Fibroblast of the conjunctiva (primary cell): ENCODE measurements at places on chromosomes 5 and 9.

- no peak for DNase-seq
Observed at GRCh38 chr5:43427306-43427705, 15.1 kb upstream of the CCL28 start.

DNA sequence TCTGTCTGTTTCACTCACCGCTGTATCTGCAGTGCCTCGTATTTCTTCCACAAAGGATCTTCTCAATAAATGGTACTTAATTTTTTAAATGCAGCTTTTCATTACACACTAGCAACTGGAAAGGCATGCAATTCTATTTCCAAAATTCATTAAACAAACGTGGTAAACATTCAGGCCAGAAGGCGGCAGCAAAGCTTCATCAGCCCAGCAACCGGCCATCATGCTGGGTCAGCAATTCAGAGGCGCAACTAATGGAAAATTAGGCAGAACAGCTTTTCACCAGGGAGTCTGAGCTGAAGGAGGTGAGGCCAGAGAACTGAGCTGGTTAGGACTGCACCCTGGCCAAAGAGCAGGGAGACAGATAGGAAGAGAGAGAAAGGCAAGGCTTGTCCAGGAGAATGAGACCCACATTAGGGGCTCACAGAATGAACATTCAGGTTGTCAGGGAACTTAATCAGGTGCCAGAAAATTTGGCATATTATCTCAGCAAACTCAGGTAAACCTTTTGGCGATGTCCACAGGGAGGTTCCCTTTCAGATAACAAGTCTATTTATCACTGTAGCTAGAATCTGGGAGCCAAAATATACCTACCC, 17.7 kb upstream of the RNF180 start:
- peak; percentile 21 for DNase-seq

DNA sequence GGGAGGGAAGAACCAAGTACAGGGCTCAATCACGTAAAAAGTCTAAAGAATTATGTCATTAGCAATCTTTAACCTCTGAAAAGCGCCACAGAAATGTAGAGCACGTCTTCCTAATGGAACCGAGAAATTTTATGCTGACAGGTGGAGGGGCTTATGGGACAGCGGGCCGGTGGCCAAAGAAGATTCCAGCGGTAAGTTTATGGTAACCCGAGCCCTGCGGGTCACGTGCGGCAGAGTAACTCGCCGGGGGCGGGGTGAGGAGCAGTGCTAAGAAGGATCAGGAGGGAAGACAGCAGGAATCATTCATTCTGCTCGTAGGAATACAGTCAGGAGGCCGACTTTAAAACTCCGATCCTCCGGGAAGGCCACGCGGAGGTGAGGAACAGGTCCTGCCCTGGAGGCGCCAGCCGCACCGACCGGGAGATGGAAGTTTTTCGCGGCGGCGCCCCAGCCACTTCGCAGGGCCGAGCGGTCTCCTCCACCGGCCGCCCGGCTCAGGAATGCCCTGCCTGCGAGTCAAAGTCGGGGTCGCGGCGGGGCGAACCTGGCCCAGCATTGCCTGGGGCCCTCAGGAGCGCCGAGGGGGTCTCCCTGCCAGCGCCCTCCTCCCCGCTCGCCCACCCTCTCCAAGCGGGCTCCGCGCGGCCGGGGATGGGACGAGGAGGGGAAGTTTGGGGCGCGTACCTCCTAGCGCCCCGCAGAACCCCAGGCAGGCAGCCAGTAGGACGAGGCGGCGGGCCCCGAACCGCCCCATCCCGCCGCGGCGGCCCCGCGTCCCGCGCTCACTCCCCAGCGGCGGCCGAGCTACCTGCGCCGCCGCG, 101.8 kb downstream of the ESM1 start:
- no peak for DNase-seq

GRCh38 chr9:126392662-126393371, 66.2 kb downstream of the MVB12B start:
- DNase-seq, result no peak

GRCh38 chr5:91229031-91229727, 153.9 kb downstream of the ARRDC3 start:
- no peak for DNase-seq

GRCh38 chr5:112549605-112550166, 130.6 kb upstream of the EPB41L4A start:
- no peak for DNase-seq

- DNase-seq, result no peak
Observed at GRCh38 chr9:20844916-20845315, 160.9 kb downstream of the FOCAD start.

DNA sequence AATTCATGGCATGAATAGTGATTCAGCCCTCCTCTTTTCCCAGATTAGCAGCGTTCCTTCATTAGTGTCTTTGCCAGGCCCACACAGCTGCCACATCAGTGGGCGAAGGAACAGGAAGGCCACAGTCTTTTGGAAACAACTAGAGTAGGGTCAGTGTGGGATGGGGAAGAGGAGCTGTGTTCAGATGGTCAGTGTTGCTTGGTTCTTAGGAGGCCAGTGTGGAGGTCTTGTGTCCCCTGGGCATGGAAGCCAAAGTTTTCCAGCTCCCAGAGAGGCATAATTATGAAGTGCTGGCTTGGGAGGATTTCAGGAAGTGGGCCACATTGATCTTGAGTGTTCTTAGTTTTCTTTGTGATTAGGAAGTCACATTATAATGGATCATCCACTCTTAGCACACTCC, 269.6 kb downstream of the PSAT1 start:
- DNase-seq, result no peak

DNA sequence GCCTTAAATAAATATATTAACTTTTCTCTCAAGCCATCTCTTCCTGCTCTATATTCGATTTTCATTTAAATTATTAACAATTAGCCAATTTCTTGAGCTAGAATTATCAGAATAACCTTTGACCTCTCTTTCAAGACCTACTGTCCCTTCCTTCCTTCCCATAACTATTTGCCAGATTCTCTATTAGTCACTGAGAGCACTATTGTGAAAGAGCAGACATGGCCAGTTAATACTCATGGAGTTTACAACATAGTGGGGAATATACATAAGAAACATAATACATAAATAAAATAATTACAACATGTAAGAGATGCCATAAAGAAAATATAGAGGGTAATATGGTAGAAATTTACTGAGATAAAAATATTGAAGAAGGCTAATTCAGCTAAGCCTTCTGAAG, 72.1 kb upstream of the CHD1 start:
- DNase-seq, result no peak

- no peak for DNase-seq
Observed at GRCh38 chr5:86143837-86144236, 473.9 kb upstream of the COX7C start.

DNA sequence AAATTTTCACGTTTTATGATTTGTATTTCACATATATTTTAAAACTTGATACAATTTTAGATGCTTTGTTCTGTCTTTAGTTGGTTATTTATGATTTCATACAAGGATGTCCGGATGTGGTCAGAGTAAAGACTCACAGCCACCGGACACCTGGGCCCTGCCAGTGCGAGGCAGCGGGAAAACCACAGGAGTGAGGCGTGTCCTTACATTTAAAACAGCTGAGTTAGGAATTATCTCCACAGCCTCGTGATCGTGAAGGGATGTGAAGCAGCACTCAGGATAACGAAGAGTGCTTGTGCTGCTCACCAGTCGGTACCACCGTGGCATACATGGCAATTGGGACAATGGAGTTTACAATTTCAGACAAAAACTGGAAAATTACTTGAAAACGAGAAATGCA, 14.0 kb downstream of the SNX18 start:
- DNase-seq, result no peak

GRCh38 chr9:78539904-78540303, 243.0 kb downstream of the PSAT1 start:
- no peak for DNase-seq

- no peak for DNase-seq
Observed at GRCh38 chr5:154197801-154198491, 7.4 kb downstream of the GALNT10 start.

DNA sequence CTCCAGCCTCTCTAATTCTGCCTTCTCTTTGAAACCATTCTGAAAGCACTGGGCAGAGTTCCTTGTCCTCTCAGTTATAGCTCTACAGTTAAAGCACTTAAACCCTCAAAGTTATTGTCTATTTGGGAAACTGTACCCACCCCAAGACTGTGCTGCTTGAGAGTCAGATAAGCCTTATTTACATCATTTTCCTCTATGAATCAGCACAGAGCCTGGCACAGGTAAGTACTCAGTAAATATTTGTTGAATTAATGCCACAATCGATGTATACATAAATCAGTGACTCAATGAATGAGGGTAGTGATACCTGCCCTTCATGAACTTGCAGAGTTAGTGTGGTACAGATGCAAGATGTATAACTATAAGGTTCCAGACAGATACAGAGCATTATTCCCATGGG, 549.4 kb upstream of the KLF4 start:
- DNase-seq, result no peak

DNA sequence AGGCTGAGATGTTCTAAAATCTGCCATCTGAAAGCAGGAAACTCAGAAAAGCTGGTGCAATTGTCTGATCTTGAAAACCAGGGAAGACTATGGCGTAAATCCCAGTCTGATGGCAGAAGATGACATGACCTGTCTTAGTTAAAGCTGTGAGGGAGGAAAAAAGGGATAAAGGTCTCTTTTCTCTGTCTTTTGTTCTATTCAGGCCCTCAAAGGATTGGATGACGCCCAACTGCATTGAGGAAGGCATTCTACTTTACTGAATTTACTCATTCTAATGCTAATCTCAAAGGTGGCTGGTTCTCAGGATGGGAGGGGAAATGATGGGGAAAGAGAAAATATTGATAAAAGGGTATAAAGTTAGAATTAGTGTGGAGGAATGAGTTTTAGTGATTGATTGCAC, 312.8 kb upstream of the CTNND2 start:
- no peak for DNase-seq

DNA sequence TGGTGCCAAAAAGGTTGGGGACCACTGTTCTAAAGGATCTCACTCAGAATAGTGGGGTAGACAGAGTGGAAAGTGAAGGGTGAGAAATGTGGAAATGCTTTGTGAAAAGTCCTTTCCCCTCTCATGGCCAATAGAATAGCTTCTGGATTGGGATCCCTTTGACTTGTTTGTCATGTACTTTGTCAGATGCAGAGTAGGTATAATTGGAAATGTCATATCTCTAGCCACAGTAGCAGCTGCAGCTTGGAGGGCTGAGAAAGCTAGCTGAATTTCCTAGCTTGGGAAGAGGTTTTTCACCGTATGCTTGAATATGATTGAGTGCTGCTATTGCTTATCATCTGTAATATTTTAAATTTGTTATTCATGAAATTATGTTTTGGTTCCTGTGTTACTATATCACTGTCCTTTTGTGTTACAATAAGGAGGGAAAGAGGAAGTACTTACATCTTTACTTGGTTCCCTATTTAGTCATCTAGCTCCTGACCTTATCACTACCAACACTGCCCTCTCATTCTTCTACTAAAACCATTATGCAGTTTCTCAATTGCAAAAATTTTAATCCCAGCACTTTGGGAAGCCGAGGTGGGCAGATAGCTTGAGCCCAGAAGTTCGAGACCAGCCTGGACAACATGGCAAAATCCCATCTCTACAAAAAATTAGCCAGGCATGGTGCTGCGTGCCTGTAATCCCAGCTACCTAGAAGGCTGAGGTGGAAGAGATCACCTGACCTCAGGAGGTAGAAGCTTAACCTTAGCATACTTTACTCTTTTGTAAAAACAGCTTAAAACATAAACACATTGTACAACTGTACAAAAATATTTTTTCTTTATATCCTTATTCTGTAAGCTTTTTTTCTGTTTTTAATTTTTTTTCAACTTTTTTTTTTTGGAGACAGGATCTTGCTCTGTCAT, 12.4 kb downstream of the SLC30A5 start:
- DNase-seq, result no peak

GRCh38 chr9:7783635-7784063, 15.9 kb downstream of the DMAC1 start:
- no peak for DNase-seq

DNA sequence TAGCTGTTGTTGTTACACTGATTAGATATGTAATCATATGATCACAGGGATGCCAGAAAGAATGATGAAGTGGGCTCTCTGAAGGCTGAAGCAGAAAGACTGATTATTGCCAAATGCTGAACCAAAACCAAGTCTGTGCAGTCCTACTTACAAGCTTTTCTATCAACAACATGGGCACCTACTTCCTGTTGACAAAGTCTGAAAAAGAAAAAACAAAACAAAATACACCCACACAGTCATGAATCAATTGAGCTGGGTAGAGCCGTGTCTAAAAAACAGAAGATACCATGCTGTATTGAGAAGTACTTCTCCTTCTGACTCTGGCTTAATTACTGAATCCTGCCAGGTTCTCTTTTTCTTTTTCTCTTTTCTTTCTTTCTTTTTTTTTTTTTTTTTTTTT, 363.4 kb downstream of the RAB3C start:
- no peak for DNase-seq

DNA sequence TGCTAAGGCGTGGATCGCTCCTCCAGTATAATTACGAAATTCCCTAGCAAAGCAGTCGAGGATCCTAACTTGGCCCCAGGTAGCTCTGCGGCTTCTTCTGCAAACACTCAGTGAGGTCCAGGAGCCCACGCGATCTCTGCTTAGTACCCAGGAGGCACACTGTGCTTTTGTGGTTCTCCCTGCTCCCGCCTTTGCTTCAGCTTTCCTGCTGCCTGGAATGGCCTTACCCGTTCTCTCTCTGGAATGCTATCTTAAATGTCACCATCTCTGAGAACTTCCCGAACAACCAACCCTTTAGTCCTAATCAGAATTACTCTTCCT, 639 bp downstream of the INVS start:
- no peak for DNase-seq

GRCh38 chr9:107173422-107174180, 109.5 kb upstream of the RAD23B start:
- no peak for DNase-seq

DNA sequence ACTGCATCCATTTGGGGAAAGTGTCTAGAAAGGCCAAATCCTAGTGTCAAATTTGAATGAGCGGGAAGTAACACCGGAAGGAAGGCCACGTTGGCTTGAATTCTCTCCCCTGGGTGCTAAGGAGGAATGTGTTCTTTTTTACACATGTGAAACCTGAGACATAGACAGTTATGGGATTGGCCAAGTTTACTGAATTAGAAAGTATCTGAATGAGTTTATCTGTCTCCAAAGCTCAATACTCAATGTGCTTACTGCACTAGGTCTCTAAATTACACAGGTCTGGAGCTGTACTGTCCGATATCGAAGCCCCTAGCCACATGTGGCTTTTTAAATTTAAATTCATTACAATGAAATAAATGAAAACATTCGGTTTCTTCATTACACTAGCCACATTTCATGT, 6.0 kb downstream of the DMRT1 start:
- no peak for DNase-seq

DNA sequence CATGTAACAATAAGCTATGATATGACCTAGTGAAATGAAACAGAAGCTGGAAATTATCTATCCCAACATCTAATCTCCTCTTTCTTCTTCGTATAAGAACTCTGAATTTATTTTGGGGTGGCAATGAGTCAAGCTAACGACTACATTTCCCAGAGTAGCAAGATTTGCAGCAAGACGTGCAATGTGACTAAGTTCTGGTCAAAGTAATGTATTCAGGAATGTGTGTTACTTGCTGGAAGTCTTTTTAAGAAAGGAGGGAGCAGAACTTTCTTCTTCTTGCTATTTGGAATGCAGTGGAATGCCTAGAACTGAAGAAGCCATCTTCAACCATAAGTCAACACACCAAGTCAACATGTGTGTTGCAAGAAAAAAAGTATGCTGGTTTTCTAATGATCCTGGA, 406.6 kb upstream of the MEF2C start:
- no peak for DNase-seq

- DNase-seq, result no peak
Observed at GRCh38 chr5:139686706-139687441, 38.7 kb downstream of the CXXC5 start.
